Fibroblast of lung (primary cell): ENCODE measurements at places on chromosomes 7 and 10.

DNA sequence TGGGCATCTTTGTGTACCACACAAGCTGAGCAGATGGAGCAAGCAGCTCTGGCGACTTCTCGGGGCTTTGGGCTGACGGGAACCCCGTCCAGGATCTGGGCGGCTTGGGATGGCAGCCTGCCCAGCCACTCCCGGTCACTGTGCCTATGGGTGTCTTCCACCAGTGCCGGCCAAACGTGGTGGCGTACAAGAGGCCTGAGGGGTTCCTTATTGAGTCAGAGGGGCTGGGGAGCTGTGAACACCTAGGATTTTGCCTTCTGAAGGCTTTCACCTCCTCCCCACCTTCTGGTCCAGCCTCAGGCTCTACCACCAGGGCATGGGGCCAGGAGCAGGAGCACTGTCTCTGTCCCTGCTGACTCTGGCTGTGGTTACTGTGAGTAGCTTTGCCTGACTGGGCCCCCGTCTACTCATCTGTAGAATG is 71.8 kb upstream of the PPIF start:
- DNase-seq, result peak; percentile 48

DNA sequence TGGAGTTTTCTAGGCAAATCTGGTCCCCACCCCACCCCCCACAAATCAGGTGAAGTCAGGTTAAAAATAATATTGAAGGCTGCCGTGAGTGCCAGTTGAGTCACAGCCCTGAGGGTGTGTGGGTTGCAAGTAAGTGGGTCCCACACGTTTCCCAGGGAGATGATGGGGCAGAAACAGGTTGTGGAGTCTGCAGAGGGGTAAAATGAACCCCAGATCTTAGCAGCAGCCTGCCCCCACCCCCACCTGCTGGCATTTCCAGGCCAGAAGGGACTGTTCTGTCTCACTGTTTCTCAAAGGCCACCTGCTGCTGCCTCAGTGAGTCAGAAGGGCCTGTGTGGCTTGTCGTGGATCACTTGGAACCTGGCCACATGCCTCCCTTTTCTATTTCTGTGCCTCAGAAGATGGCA is 59.8 kb upstream of the SMNDC1 start:
- DNase-seq, result no peak

- no peak for DNase-seq
Measured at GRCh38 chr7:5695727-5696345, 85.6 kb downstream of the RNF216 start.

DNA sequence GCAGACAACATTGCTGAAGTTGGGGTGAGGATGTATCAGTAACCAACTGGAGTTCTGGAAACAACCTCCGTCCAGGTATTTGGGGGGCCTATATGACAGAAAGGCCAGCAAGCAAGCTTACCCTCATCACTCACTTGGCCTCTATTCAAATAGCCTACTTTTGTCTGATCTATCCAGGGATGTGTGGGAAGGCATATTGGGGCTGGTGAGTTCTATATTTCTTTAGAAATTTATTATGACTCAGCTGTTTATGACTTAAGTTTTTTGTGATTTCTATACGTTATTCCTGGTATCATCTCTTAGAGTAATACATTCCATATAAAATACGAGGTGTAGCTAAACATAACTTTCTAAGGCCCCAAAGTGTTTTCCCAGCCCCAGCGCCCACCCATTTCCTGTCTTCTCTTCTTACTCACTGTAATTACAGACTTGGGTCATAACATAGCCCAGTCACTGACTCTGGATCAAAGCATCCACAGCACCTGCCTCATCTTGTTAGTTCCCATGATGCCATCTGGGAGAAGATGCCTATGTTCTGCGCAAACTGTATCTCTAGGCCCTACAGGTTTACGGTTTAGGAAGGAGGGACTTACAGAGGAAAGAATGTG is 18.1 kb downstream of the GARS1 start:
- DNase-seq, result no peak

DNA sequence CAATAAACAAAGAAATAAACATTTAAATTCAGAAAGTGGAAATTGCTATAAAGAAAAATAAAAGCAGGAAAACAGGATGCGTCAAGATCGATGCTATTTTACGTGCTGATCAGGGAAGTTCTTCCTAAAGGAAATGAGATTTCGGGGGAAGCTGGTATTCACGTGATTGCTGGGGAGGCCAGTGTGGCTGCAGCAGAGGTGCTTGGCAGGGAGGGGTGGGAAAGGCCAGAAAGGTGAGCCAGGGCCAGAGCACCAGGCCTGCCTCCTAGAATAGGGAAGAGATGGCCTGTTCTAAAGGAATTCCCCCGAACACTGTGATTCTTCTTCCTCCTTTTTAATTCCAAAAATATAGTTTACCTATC is 923 bp upstream of the CREB3L2 start:
- no peak for DNase-seq

DNA sequence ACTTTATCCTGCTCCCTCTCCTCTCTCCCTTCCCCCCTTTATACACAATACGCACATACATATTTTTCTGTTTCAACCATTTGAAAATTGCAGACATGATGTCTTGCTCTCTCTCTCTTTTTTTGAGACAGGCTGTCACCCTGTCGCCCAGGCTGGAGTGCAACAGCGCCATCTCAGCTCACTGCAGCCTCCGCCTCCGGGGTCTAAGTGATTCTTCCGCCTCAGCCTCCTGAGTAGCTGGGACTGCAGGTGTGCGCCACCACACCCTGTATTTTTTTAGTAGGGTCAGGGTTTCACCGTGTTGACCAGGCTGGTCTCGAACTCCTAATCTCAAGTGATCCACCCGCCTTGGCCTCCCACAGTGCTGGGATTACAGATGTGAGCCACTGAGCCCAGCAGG is 38.5 kb downstream of the KLHDC10 start:
- no peak for DNase-seq

DNA sequence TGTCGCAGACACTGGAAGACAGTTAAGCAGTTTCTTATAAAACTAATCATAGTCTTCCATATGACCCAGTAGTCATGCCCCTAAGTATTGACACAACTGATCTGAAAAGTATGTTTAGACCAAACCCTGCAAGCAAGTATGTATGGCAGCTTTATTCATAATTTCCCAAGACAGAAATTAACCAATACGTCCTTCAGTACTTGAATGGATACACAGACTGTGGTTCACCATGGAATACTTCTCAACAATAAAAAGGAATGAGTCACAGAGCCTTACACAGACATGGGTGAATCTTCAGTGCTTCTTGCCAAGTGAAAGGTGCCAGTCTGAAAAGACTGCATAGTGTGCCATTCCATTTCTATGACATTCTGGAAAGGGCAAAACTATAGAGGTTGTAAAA is 50.2 kb upstream of the AKR1E2 start:
- DNase-seq, result no peak

- no peak for DNase-seq
Measured at GRCh38 chr10:83248106-83248631, 891.1 kb upstream of the GHITM start.

DNA sequence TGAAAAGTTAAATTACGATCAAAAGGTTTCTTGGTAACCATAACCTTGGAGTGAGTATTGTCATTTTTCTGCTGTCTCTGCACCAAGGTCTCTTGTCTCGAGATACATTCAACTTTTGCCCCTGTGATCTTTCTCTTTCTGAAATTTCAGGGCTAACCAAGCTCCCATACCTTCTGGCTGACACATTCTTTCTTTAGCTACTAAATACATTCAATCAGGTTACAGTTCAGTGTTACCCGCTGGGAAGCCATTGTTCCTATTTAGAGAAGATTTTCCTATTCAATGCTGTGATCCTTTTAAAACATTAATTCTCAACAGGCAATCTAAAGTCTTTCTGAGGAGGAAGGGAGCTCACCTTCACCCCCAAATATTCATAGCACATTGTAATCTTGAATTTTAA is 22.9 kb upstream of the DMTF1 start:
- no peak for DNase-seq

- DNase-seq, result no peak
Measured at GRCh38 chr10:96692427-96692826, 27.9 kb downstream of the PIK3AP1 start.

- peak; percentile 88 for DNase-seq
Measured at GRCh38 chr10:61752111-61753011, 89.6 kb downstream of the CABCOCO1 start.

DNA sequence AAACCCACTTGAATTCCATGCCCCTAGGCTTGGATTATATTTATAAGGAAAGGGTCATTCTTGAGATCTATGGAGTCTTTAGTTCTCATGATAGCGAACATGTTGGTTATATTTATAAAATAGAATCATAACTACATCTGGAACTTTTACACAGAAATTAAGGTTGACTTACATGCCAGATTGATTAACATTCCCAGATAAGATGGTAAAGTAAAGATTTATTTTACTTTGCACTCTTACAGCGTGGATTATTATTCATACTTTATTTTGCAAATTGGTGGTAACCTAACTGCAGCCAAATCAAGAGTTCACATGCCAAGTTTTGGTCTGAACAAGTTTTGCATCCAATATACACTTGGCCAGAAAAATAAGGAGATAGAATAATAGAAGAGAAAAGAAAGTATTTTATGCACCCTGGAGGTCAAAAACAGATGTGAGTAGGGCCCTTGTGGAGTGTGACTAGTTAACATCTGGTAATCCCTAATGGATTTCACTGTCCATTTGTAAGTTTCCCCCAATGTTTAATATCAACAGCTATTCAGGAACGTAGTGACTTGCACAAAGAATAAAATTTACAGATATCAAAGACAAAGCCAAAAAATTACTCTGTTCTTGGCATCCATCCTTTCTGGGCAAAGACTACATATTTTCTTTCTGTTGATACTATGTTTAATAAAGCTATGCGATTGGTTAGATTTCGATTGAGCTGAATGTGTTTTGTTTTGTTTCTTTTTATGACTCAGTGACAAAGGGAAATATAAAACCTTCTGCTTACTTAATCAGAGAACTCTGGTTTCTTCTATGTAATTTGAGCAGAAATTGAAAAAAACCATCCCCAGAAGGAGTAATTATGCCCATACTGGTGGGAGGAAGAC is 10.1 kb upstream of the TMEM26 start:
- DNase-seq, result peak; percentile 85

- no peak for DNase-seq
Measured at GRCh38 chr7:44961844-44962482, 16.9 kb downstream of the MYO1G start.

DNA sequence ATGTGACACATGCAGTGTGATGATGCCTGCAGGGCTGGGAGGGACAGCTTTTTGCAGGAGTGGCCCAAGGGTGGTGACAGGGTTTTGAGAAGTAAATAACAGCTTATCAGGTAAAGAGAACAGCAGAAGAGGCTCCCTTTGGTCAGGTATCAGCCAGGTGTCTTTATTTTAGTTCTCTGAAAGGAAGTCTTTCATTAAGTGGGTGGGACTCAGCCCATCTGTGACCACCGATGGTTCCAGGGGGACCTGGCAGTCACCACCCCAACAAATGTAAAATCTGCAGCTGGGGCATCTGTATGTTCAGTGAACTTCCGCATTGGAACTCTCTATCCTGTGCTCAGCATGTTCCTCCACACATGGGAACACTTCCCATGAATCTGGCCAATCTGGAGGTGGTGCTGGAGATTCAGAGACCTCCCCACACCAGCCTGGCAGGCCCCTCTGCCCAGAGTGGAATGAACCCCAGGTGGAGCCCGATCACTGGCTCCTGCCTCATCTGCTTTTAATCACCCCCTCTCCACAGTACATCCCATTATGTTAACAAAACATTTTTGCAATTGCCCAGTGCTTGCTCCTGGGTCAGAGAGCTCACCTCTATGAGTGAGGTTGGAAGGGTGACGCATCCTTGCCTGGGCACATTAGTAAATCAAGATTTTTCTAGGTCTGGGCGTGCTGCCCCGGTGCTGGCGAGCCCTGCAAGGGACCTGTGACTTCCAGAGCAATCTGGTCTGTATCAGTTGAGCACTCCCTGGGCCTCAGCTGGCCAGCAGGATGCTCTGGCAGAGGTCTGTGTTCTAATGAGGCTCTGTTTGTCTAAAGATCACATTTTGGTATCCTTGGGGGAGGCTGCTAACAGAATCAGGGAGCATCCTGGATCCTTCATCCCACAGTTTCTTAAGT is 140.4 kb upstream of the GDF10 start:
- DNase-seq, result no peak

DNA sequence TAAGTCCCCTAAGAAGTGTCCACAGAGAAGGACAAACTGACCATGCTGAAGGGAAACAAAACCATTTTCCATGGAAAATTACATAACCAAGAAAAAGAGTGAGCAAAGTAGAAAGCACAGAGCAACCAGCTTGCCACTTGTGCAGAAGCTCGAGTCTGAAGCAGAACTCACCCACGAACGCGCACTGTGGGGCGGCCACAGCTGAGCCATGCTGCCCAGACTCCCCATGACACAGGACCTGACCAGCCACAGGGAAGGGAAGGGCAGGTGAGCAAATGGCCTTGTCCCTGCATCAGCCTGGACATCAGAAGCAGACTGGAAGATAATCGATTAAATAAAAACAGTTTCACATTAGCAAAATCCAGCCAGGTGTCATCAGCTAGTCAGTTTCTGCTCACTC is 95.7 kb downstream of the TCERG1L start:
- no peak for DNase-seq

DNA sequence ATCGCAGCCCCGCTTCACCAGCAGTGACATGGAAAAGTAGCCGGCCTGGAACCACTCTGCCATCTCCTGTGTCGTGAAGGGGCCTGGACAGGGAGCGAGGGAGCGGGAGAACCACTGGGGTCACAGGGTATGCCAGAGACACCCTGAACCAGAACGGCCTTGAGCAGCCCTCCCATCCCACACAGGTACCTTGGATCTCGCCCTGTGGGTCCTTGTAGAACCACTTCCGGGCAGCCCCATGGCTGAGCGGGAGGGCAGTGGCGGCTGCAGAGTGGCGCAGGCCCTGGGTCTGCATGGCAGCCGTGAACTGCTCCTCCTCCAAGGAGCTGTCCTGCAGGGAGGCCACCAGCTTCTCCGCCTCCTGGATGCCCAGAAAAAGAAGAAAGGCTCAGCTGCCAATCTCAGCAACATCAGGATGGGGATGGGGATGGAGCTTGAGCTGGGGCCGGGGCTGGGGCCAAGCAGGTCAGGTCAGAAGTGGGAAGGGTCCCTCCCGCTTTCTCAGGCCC is 9.5 kb downstream of the GIGYF1 start:
- DNase-seq, result no peak
